ENCODE measurements at places on chromosomes 2 and 18.

GRCh38 chr2:120861576-120862191 lies 126.0 kb downstream of the GLI2 start:
- DNase-seq: no peak

- no peak for DNase-seq
Measured at GRCh38 chr2:73893764-73894474, 1.1 kb downstream of the ACTG2 start.

GRCh38 chr2:115483666-115484065 lies 1041.2 kb downstream of the DPP10 start:
- peak; percentile 31 for DNase-seq

- DNase-seq: no peak
Measured at GRCh38 chr2:226158229-226158628, 641.4 kb downstream of the IRS1 start.

- no peak for DNase-seq
Measured at GRCh38 chr2:120441351-120441700, 95.4 kb downstream of the INHBB start.

DNA sequence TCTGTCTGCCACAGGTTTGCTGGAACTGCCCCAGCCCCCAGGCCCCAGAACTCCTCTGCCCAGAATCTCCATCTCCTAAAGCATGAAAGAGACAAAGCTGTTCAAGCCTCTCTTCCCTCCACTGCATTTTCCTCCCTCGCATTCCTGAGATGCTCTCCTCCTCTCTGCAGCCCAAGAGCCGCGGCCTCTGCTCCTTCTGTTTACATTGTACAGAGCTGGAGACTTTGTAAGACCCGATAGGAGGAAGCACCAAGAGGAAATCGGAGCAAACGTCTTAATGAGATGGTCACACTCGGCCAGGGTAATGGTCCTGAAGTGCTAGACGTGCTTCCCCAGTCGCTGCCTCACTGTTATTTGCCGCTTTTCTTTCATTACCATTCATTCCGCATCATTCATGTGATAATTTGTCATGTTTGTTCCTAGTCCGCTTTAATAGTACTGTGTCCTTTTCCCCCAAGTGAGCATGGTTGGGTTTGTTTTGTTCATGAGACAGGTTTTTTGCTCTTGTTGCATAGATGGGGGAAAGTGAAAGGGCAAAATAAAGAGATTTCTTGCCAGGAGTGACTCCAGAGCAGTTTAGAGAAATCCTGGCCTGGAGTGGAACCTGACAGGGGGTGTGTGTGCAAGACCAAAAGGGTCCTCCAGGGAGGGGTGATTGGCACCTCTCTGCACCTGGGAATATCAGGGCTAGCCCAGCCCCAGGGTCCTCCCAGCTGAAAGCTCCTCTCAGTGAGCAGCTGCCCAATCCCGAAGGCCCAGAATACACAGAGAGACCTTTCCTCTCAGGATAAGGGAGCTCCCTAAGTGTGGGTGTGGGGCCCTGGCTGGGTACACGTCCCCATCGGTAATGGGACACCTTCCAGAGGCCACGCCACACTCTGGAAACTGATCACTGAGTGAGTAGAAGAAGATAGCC lies 44.9 kb upstream of the ID2 start:
- peak; percentile 41 for DNase-seq

DNA sequence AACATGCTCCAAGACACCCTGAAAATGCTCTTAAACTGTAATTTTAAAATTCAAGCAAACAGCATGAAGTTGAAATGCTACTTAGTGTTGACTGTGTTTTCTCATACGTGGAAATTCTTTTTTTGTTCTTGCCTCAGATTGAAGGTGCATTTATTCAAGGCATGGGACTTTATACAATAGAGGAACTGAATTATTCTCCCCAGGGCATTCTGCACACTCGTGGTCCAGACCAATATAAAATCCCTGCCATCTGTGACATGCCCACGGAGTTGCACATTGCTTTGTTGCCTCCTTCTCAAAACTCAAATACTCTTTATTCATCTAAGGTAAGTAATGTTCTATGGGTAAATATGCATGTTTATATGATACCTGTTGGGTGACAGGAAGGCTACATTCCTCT lies 82.7 kb downstream of the AOX1 start:
- no peak for DNase-seq

DNA sequence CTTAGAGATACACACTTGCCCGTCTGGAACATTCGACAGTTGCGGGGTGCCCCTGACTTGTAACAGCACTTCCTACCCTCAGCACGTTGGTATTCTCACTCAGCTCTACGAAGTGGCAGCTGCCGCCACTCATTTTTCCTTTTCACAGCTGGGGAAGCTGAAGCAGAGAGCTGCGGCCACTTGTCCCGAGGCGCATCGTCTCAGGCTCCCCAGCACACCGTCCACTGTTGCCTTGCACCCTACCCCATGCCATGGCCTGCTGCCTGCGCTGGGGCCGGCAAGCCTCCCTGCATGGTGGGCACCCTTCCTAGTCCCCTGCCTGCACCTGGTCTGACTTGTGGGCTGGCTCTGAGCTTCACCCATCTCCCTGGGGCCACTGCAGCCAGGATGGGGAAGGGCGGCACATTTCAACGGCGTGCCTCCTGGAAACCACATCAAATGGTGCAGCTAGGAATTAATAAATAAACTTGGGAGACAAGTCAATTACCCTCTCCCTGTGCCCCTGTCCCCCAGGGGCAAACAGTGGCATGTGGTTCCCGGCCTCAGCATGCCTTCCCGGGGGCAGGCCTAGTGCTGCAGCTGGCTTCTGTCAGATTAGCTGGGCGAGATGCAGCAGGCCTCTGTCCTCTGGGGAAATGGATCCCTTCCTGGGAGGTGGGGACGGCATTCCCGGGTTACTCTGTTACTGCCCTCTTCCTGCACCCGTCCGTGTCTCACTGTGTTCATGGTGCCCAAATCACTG lies 64.7 kb upstream of the HAAO start:
- peak; percentile 64 for DNase-seq

DNA sequence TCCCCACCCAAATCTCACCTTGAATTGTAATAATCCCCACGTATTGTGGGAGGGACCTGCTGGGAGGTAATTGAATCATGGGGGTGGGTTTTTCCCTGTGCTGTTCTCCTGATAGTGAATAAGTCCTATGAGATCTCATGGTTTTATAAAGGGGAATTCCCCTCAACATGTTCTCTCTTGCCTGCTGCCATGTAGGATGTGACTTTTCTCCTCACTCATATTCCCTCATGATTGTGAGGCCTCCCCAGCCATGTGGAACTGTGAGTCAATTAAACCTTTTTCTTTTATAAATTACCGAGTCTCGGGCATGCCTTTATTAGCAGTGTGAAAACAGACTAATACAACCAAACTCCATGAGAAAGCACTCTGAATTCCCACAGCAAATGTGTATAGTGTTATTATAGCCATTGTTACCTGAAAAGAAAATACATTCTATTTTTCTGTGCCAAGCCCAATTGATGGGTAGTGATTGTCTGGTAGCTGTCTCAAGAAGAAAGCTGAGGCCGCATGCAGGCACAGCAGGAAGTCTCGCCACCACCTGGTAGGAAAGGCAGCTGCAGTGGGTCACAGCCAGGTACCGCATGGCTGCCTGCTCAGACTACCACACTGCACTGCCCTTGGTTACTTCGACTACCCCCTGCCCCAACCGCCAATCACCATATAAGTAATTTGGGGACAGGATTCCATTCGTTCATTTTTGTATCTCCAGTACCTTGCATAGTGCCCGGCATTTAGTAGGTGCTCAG lies 10.3 kb upstream of the ZBTB7C start:
- DNase-seq: no peak

GRCh38 chr2:126429103-126429502 lies 226.9 kb upstream of the GYPC start:
- no peak for DNase-seq

DNA sequence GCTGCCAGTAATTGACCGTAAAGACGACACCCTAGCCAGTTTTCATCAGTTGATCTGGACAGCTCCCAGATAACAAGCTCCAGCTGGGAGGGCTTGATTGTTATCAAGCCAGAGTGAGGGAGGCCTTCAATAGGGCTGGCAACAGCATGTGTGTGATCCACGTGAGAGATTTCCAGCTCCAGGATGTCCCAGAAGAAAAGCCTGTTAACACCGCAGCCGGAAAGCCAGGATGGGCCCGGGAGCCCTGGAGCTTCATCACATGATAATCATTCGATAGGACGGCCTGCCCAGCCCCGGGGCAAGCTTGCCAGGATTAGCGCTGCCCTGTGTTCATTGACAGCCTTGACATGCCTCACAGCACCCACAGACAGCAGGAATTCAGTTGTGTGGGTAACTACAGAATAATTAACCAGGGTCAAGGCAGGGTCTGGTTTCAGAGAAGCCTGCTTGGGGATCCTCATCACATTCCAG lies 182.5 kb downstream of the C1D start:
- no peak for DNase-seq

DNA sequence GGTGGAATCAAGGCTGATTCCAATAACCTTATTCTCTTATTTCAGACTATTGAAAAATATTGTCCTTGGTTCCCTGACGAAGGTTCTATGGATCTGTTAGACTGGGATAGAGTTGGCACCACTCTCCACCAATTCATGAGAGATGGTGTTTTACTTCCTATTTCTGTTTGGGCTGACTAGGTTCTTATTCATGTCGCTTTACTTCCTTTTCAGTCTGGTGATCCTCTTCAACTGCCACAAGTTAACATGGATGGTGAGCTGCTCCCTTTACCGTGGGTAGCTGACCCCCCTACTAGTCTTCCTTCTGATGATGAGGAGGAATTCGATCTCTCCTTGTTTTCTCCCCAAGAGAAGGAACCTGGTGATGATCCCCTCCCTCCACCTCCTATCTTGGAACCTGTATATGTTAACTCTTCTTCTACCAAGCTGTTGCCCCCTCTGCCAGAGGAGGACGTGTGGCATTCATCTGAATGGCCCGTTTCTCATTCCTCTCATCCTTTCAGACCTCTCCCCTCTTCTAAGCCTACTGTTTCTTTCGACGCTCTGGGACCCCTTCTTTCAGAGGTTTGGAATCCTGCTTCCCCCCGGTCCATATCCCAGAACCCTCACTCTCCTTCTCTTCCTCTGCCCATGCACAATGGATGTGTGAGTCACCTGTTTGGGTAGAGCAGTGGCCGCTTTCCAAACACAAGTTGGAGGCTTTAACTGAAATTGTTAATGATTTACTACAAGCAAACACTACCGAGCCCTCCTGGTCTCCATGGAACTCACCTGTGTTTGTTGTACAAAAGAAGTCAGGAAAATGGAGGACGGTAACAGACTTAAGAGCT lies 13.5 kb upstream of the CNOT11 start:
- no peak for DNase-seq

DNA sequence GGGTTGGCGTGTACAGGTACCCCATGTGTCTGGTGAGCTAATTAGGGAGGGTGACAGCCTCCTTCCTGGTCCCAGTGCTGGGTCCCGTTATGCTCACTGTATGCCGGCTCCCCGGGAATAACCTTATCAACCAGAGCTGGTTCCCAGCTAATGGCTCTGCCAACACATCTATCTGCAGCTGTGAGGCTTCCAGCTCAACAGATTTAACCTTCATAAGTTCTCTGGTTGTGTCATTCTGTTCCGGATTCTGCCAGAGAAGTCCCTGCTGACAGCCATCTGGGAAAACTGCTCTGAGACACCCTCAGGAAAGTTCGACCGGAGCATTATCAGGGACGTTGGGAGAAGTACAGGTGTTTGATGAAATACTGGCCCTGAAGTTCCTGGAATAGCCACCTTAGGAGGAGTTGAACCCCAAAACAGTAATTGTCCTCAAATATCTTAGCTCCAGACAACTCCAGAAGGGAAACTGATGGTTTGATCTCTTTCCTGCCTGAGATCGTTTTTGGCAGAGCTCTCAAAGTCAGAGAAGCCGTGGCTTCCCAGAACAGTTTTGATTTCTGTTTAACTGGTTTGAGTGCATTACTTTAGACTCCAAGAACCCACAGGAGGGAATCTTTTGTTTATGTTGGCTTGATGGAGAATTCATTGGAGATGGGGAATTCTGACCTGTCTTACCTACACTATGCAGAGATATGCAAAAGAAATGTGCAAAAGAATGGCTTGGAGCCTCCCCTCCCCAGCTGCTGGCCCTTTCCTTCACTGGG lies 39.4 kb upstream of the TXNDC2 start:
- no peak for DNase-seq

- DNase-seq: peak; percentile 42
Measured at GRCh38 chr2:113977660-113978523, 88.0 kb downstream of the ACTR3 start.

GRCh38 chr2:65549257-65549627 lies 116.8 kb upstream of the SPRED2 start:
- no peak for DNase-seq

GRCh38 chr2:212540341-212540740 lies 1.7 kb upstream of the ERBB4 start:
- DNase-seq: no peak

DNA sequence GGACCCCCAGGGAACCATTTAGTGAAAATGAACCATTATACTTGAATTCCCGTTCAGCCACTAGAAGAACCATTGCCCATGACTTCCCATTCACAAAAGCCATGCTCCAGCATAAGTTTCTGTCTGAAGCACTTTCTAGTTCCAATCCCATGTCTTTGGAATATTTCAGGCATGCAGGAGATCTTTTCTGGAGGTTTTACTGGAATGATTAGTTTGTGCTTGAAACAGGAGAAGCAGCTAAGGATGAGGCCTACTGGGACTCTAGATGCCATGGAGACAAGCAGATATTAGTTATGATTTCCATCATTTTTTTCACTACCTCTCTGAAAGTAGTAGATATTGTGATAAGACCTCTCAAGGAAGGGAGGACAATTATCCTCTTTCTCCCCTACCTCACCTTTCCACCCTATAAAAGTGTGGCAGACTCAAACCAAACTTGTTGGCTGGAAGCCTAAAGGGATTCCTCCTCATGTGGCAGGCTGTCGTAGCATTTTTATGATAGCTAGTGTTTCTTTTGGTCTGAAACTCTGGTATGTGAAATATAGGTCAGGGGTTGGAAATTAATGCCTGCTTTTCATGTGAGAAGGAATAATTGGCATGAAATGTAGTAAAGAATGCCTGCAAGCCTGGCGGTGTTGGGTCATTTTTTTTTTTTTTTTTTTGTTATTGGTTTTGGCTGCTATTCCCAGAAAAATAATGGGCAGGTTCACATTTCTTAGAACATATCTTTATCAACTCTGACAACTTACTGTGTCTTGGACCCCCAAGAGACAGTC lies 29.3 kb upstream of the MMADHC start:
- peak; percentile 19 for DNase-seq

DNA sequence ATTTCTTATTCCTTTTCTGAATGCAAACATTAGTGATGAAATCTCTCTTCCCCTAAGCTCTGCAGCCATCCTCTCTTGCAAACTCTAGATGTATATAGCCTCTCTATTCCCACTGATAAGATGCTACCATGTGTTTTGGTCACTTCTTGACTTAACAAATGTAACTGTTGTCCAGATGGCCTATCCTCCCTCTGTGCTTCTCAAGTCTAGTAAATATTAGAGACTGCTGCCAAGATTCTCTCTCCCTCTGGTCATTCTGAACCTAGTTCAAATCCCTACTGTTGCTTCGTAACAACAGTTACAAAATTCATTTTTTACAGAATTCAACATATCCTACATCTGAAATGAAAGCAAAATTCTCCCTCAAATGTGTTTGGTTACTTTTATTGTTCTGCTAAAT lies 156.6 kb downstream of the TXNL1 start:
- no peak for DNase-seq

DNA sequence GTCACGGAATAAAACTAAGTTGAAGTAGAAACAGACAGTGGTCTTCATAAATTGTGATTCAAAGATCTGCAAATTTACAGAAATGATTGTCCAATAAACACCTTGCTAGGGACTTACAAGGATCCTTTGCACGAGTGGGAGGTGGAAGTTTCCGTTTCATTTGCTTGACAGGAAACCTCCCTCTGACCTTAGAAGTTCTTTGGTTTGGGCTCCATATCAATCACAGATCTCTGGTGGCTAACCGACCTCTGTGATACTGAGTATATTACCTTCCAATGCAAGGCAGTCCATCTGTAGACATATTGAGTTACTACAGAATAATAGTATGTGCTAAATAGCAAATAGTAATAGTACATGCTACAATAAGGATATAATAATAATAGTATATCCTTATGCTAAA lies 33.7 kb upstream of the RNF152 start:
- DNase-seq: no peak

Data from tongue (tissue), 3 donors.